ENCODE measurements at places on chromosomes 3 and 15.
A peak's percentile ranks its signal among the peaks of the same experiment; 100 is the strongest.

GRCh38 chr15:46552316-46552715, 917.5 kb downstream of the SQOR start:
- no peak for DNase-seq

DNA sequence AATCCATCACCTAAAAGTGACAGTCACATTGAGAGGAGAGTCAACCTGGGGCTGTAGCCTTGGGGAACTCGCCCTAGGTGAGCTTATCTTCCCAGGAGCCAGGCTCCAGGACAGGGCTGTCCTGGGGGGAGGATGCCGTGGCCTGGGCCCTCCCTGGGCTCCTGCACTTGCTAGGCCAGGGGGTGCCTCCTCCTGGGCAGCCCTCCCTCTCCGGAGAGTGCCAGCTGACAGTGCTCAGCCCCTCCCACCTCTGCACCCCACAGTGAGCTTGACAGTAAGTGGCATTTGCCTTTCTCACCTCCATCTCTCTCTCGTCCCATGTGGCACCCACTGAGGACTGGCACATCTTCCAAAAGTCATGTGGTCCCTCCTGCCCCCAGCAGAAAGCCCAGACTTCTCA, 19.1 kb downstream of the UROC1 start:
- no peak for DNase-seq

DNA sequence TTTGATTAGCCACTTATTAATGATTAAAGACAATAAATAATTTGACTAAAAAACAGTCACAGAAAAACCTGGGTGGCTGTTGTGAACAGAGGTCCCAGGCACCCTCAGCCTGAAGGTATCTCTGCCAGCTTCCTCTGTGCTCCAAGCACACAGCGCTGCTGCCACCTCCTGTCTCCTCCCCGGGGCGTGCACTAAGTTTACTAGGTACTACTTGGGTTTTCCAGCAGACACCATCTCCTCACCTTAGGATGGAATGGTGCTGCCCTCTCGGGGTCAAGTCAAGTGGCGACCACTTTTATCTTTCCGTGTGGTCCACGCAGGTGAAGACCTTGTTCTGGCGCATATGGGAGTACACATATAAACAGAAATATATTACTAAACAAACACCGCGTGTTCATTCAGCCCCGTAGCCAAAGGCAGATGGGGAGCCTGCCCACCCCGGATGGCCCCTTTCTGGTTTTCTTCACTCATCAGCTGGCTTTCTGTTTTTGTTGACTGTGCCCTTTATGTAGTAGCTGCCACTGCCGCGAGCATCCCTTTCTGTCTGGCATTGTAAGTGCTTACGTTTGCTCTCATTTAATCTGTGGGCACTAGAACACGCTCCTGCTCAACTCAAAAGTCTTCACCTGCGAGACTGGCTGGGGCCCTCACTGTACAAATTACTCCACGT, 128.0 kb downstream of the LRIG1 start:
- no peak for DNase-seq

GRCh38 chr3:196902296-196902695, 34.6 kb downstream of the SENP5 start:
- DNase-seq: no peak

GRCh38 chr15:62928242-62928999, 114.1 kb upstream of the TPM1 start:
- DNase-seq: no peak

DNA sequence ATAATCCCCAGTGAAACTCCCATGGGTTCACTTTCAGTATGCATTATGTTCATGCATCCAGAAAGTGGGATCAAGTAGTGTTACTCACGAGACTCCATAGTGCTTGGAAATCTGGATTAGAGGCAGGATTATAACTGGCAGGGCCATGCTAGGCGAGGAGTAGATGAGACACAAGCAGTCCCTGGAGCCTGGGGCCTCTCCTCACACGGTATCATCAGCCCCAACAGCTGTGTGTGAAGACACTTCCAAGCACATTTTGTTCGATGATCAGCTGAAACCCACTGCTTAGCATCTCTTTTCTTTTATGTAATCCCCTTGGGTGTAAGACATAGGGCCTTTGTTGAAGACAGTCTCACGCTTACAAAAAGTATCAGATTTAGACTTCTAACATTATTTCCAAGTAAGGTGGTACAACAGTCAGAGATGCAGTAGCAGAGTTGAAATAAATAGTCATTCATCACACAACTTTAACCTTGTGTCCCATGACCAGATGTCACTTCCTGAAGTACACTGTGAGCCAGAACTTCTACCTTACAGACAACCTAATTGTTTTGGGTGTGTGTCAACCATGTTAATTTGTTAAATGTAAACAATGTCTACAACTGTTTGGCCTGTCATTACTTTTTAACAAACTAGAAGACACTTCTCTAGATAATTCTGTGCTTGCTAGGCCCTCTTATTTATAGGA, 116.9 kb downstream of the GADL1 start:
- no peak for DNase-seq

DNA sequence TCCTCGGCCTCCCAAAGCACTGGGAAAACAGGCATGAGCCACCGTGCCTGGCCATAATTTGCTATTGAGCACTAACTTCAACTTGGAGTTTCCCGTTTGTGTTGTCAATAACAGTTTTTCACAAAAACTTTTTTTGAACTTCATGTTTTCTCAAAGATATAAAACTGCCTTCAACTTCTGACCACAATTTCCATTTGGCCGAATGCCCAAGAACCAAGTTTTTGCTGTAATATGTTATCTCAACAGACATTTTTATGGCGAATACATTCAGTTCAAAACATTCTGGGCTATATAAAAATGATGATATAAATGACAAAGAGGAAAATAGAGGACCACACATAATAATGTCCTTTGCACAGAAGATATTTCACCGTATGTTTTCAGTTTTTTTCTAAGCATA, 56.4 kb downstream of the NEDD4 start:
- DNase-seq: no peak

- no peak for DNase-seq
These were observed 138.7 kb downstream of the RPL22L1 start for GRCh38 chr3:170731281-170731680.

- DNase-seq: no peak
These were observed 235.5 kb downstream of the CTNNB1 start for GRCh38 chr3:41434781-41435180.

GRCh38 chr15:68431792-68432401, at the start of gene ITGA11:
Gene ITGA11 (minus strand): TSS chr15:68432163. CDS start chr15:68432066, 97 bp downstream.
- DNase-seq: no peak

- peak; percentile 21 for DNase-seq
These were observed at the start of gene LARP6 for GRCh38 chr15:70853973-70854665. Gene LARP6 (minus strand): TSS chr15:70854157. CDS start chr15:70854088, 69 bp downstream.
